ENCODE measurements at places on chromosomes 3 and 15.

DNA sequence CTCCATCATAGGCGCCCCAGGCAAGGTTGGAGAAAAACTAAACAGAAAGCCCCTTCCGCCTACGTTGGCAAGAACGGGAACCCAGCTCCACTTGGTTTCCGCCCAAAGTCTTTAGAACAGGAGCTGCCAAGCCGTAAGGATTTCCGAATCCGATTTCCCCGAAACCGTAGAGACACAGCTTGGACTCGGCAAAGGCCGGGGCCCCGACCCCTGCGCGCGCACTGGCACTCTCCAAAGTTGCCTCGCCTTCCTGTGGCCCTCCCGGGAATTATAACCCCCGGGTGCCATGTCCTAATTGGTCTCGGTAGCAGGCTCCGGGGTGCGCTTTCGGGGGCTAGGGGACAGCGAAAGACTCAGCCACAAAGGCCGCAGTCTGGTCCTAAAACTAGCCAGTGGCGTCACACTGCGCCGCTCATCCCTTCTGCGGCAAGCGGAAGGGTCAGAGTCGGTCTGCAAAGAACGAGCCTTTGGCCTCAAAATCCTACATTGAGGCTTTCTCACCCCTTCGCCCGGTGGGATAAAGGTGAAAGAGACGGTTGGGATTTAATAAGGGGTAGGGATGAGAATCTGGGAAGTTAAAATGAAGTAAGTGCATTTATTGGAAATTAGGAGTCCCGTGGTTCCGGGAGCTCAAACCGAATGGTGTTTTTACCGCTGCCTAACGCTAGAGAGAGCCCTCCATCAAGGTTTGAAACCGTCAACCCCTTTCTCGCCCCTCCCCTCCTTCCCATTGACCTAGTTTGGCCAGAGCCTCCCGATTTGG lies 6.8 kb downstream of the BCL6 start:
- peak; percentile 25 for DNase-seq

DNA sequence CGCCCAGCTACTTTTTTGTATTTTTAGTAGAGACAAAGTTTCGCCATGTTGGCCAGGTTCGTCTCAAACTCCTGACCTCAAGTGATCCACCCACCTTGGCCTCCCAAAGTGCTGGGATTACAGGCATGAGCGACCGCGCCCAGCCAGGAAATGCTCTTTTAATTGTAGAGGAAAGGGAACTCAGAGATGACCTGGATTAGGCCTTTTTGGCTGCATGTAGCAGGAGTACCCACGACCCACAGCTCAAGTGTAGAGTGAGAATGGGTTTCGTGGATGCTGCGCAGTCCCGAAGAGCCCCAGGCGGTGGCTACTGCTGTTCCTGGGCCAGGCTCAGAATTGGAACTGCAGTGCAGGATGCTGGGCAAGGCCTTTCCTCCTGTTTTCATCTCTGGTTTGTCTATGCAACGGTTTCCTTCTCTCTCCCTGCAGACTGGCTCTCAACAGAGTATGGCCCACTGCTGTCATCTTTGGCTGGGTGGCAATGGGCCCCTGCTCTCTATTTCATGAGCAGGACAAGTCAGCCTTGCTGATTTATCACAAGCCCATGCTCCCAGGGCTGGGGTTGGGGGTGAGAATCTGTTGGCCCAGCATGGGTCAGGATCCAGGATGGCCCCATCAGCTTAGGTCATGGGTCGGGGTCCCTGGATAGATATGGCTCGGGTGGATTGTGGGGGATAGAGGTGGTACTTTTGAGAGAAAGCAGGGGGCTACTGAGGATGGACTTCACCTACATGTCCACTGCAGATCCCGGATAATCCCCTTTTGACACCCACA lies 51.2 kb downstream of the GASK1A start:
- DNase-seq = no peak

DNA sequence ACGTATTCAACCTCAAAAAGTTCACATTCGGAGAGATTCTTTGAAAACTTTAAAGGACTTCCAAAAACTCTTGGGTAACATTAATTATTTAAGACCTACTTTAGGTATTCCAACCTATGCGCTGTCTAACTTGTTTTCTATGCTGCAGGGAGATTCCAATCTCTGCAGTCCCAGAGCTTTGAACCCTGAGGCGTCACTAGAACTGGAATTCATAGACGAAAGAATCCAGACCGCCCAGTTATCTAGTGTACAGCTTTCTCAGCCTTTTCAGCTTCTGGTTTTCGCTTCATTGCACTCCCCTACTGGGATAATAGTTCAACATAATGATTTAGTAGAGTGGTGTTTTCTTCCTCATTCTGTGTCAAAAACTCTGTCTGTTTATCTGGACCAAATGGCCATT lies 711.3 kb downstream of the ROBO1 start:
- DNase-seq = no peak

DNA sequence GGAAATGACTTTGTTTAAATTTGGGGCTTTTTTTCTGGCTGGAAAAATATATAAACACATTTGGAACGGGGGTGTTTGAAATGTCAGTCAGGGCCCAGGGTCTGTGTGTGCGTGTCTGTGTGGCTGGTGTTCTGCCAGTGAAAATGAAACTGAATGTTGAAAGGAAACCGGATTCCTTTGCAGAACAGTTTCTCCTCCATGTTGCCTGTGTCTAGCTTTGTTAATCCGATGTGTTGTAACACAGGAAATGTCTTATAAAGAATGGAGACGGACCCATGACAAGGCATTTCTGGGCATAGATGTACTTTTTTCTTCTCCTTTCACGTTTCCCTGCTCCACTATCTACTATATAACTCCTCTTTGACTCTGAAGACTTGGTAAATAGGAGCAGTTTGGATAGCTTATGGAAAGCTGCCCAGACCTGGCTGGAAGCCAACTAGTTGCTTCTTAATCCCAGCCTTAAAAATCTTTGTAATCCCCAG lies 2.8 kb downstream of the SQOR start:
- DNase-seq = peak; percentile 81

DNA sequence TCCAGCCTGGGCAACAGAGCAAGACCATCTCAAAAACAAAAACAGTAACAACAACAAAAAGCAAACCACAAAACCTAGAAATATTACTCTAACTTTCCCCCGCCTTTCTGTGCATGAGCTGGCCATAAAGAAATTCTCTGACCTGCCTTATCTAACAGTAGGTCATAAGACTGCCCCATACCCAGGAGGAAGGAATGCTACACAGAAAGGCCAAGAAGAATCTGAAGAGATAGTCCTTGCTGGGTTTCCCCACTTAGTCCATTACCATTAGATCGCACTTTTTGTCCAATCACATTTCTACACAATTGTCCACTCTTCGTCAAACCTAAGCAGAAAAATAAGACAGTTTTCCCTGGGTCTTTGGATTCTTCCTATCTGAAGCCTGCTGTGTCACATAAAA lies 23.5 kb downstream of the CIAO2A start:
- DNase-seq = no peak

- DNase-seq = no peak
These were observed 24.9 kb downstream of the EMC7 start for GRCh38 chr15:34076785-34077184.

GRCh38 chr3:47841786-47842349 lies 38.9 kb downstream of the DHX30 start:
- DNase-seq = no peak
